NCI-H2107 (cell line): ENCODE measurements at places on chromosomes 16 and 17.

DNA sequence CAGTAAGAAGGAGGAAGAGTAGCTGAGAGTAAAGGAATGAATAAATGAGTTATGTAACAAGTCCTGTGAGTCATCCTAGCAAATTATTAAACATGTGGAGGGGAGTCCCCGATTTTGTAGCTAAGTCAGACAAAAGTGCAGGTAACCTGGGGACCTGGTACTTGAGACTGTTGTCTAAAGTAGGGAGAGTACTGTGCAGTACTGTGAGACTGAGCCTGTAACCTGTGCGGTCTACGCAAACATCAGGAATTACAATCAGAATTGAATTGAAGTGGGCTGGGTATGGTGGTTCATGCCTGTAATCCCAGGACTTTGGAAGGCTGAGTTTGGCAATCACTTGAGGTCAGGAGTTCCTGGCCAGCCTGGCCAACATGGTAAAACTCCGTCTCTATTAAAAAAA is 35.7 kb downstream of the IKZF3 start:
- DNase-seq: no peak

- DNase-seq: no peak
Measured at GRCh38 chr17:10021272-10021984, 116.4 kb upstream of the RCVRN start.

DNA sequence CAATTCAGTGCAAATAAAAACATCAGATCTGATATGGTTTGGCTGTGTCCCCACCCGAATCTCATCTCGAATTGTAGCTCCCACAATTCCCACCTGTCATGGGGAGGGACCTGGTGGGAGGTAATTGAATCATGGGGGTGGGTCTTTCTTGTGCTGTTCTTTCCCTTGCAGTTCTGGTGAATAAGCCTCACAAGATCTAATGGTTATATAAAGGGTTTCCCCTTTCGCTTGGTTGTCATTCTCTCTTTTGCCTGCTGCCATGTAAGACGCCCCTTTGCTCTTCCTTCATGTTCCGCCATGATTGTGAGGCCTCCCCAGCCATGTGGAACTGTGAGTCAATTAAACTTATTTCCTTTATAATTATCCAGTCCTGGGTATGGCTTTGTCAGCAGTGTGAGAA is 68.9 kb upstream of the NFAT5 start:
- no peak for DNase-seq

DNA sequence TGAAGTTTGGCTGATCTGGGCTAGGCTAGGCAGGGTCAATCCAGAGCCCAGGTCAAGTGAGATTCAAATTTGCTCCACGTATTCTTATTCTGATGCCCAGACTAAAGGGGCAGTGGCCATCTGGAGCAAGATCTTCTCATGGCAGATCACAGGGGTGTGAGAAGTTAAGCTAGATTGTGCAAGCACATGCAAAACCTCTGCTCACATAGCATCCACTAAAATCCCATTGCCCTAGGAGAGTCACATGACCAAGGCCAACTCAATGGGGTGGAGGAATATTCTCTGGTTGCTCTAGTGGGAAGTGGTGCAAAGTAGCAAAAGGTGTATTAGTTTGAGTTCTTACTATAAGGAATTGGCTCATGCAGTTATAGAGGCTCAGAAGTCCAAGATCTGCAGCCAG is 318.4 kb upstream of the ASIC2 start:
- DNase-seq: no peak

DNA sequence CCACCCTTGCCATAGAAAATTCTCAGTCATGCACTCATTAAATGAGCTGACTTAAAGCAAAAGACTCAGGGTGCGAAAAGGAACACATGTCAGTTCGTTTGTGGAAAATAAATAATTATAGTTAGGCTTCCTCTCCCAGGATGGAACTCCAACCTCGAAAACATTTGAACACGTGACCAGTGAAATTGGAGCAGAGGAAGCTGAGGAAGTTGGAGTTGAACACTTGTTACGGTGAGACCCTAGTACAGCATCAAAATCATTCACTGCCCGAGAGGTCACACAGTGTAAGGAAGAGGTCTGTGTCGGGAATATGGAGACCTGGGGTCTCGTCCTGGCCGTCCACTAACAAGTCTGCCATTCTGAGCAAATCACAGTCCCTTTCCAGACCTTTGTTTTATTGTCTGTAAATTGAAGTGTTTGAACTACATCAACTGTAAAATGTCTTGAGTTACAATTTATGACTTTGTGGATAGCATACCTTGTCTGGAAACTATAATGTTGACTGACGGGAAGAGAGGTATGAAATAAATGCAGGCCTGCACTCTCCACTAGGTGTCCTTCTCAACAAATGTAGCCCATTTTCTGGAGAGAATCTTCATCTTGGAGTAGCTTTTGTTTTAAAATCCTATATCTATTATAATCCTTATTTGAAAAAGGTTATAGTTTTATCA is 7.7 kb downstream of the PSMD7 start:
- no peak for DNase-seq

DNA sequence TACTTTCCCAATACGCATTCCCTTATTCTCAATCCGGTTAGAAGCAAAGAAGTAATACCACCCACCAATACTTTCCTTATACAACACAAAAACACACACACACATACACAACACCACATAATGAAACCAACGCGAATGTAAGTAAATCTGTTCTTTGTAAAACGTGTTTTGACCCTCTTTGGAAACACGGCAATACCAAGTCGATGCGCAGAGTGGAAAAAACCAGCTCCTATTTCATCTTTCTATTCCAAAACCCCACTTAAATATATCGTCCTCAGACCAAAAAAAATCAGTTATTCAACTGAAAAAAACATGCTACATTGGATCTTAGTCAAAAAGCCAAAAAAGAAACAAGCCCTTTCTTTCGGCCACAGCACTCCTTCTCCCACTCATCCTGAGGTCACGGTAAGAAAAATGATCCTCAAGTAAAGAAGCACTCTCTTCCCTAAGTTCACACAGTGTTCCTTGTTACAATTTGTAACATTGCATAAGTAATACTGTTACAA is 31.0 kb upstream of the ARL4D start:
- peak; percentile 48 for DNase-seq

DNA sequence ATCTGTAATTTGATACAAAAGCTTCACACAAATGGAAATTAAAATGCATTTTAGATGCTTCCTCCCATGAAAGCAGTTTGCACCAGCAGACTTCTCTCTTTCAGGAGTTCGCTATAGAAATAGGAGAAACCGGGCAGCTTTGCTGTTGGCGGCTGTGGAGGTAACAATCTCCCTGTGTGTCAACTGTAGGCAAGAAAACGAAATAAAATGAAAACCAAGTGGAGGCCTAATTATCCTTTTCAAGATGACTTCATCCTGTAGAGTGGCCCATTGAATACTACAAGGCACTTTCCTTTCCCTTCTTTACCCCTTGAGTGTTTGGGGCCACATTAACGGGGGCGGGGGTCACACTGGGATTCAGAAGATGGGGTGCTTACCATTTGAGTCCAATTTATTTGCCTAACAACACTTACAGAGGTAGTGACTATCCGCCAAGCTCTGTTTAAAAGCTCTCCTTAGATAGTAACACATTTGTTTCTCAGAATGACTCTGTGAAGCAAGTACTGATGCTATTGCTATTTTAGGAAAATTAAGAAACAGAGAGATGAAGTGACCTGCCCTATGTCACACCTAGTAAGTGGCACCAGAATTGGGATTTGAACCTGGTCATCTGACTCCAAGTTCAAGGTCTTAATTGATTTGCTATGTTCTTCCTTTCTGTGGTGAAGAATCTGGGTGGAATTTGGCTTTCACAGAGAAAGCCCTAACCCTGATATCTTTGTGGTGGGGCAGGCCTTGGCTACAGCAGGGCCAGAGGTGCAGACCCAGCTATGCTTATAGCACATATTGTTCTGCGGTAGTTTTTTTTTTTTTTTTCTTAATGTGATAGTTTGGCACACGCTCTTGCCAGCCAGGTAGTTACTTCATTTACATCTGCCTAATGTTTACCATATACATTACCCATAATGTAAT is 125.5 kb upstream of the MPHOSPH6 start:
- no peak for DNase-seq

GRCh38 chr17:80743181-80743771 is 198.6 kb downstream of the RPTOR start:
- no peak for DNase-seq

- DNase-seq: no peak
Measured at GRCh38 chr17:58322581-58323185, 5.9 kb downstream of the TSPOAP1 start.
